ENCODE measurements at places on chromosomes 12 and 14.

- DNase-seq = no peak
These were observed 151.0 kb downstream of the TPH2 start for GRCh38 chr12:72089678-72090077.

DNA sequence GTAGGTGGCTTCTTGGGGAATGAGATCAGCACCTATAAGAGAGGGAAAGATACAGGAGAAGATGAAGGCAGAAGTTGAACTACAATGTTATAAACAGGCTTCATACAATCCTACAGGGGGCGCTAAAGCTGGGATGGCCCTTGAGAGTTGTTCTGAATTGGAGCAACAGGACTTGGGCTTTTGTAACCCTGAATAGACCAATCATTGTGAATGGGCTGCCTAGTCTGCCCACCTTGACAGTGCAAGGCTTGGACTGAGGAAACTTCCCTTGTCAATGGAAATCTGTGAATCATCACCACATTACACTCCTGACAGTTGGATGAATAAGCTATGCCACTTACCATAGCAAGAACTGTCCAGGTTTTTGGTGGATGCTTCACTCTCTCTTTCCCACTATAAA is 306.1 kb downstream of the KCNC2 start:
- no peak for DNase-seq

DNA sequence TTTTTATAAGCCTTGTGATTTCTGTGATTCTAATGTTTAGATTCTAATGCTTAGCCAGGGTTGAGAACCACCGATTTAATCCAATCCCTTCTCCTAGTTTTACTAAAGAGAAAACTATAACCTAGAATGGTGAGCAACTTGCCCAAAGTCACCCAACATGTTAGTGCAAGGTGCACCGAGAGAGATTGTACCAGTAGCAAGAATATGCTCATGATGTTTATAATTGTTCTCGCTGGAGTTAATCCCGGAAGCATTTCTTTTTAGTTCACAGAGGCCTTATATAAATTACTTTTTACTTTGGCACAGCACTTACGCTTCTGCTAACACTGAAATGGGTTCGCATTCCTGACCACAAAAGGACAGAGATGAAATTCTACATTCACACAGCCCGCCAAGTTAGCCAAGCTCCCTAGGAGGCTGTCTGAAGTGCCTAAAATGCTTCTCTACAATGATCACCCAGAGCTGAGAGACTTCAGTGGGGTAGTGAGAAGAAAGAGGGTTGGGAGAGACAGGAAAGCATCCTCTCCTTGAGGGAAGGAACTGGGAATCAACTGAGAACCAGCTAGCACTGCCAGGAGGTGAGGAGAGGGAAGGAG is 579 bp upstream of the BLOC1S1 start:
- no peak for DNase-seq

GRCh38 chr14:66273261-66273832 is 212.8 kb upstream of the CCDC196 start:
- DNase-seq = no peak

DNA sequence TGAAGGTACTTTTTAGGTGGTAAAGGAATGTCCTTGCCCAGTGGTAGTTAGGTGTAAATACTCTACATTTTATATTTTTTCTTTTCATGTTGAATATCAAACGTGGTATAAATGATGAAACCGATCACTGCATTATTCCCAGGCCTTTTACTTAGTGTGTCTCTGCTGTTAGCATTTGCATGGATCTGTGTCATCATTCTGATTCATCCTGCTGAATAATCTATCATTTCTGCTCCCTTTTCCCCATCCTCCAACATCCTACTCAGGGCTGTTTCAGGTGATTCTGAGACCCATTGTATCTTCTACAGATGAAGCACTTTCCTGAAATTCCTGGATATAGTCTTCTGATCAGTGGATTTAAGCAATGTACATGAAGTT is 61.0 kb upstream of the PTHLH start:
- DNase-seq = no peak

GRCh38 chr14:73365727-73366126 is 92.6 kb downstream of the NUMB start:
- no peak for DNase-seq

DNA sequence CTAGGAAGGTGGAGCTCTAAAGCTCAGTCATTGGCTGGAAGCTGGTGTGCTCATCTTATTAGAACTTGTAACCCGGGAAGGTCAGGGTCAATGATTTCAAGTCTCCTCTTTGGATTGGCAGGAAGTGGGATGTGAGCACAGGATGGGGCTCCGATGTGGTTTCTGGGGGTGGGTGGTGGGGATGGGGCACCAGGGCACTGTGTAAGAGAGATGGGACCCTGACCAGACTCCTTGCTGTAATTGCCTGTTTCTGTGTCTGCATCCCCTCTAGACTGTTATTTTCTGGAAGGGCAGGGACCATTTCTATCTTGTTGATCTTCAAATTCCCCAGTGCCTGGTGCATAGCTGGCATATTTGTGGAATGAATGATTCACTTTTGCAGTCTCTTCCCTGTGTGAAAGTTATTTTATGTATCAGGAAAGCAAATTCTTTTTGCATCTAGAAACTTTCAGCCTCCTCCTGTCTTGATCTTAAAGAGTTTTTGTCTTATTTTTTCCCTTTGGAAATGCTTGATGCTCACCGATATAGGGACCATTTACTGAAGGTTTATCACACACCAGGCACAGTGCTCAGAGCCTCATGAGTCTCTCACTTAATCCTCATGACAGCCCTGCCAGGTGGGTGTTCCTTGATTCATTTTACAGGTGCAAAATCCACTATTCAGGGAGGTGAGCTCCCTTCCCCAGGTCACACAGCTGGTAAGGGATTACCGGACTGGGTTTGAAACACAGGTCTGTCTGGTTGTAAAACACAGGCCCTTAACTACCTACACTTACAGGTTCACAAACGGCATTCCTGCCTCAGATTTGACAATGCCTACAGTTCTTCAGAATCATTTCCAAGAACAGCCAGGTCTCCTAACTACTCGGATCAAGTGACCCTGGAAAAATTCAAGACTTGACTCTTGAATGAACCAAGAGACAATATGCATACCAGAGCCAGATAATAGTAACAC is 86.9 kb upstream of the IGF1 start:
- no peak for DNase-seq

- DNase-seq = no peak
These were observed 24.3 kb downstream of the CMA1 start for GRCh38 chr14:24483604-24484252.

- DNase-seq = no peak
These were observed 79.0 kb downstream of the TMX1 start for GRCh38 chr14:51318813-51319597.

DNA sequence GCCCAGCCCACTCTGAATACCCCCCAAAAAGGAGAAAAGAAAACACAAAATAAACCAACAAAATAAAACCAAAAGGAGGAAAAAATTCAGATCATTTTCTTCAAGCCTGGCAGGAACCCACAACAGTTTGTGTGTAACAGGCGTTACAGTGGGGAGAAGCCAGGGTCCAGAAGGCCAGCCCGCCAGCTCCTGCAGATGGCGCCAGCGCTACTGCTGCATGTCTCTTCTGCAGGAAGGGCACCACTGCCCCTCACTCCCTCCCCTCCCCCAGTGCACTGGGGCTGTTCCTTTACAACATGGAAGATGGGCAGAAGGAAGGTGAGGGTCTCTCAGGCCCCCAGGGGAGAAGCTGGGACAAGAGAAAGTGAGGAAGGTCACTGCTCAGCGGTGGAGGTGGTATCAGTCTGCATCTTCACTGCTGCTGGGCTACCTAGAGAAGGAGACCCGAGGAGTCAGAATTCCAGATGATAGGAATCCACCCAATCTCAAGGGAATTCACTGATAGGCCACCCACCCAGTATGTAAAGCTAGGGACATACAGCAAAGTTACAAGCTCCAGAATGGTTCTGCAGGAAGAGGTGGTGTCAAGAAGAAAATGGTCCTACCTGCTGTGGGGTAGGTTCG is 2.3 kb upstream of the NOP2 start:
- no peak for DNase-seq

GRCh38 chr14:52026901-52027300 is 37.6 kb downstream of the RTRAF start:
- DNase-seq = no peak

- DNase-seq = no peak
These were observed 908.6 kb upstream of the MDGA2 start for GRCh38 chr14:48584031-48584430.

DNA sequence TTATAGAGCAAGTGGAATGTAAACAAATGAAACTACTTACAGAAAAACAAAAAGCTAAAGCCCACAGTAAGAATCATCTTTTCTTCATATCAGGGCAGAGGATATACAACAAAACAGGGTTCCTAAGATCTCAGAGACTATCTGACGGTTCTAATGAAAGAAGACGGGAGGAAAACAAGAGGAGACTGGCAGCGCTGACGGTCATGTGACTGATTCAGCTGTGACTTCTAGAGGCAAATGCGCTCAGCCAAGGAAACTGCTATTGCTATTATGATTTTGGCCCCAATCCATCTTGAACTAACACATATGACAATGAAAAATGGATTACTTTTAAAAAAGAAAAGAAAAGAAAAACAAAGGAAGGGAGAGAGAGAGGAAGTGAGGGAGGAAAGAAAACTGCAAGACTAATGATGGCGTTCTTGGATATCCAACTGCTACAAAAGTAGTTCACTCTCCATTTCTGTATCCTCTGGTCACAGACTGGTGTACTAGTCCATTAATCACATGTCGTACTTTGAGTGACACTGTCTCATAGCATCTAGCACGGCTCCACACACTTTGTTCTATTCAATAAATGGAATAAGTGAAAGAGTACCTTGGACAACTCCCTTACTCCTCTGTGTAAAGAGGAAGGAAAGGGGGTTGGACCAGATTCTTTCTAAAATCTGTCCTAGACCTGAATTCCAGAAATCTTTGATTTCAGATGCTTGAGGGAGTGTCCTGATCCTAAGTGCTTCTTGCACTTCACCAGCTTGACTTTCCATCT is 119.3 kb downstream of the DAD1 start:
- DNase-seq = no peak

DNA sequence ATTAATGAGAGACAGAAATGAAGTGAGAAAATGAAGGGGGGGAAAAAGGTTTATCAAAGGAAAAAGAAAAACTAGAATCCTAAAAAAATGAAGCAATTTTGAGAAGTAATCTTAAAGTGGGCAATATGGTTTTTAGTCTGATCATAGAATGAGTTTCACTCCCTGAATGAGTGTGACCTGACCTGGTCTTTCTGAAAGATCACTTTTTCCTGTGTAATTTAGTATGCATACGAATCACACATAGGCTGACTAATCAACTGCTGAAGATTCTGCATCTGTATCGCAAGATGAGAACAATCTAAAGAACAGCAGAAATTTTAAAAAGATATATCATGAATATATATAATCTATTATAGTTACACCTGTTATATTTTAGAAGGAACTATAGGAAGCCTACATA is 11.3 kb downstream of the GNPTAB start:
- DNase-seq = no peak

- no peak for DNase-seq
These were observed 34.8 kb downstream of the TUNAR start for GRCh38 chr14:95911456-95911855.

GRCh38 chr14:103881268-103882201 is 34.2 kb upstream of the PPP1R13B start:
- no peak for DNase-seq

GRCh38 chr12:4855121-4855924 is 54.4 kb upstream of the KCNA1 start:
- DNase-seq = peak; percentile 85

- peak; percentile 26 for DNase-seq
These were observed 167.5 kb upstream of the RPL10L start for GRCh38 chr14:46819117-46819516.

DNA sequence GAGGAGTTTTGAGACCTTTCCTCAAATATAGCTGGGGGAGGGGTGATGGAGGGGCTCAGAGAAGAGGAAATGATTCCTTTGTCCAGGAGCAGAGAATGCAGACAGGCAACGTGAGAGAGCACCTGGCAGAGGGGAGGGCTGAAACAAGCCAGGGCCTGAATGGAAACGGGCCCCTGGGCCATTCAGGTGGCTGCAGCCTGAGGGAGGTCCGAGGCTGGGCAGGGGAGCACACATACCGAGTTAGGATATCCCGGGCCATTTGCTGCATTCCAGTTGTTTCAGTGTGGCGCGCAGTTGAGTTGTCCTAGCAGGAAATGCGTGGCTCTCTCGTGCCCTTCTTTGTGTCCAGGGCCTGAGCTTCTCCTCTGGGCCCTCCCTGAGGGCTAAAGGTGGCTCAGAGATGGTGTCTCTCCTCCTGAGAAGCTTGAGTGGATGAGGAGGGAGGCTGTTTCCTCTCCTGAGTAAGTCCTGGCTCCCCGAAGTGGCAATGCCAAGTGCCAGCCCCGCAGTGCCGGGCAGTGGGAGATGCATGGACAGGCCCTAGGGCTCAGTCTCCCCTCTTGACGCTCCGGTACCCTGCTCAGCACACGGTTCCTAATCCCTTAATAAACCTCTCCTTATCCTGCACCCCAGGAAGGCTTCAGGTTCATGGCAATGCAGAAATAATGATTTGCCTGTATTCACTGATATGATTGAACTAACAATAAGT is 85.5 kb upstream of the VRK1 start:
- no peak for DNase-seq
